ENCODE measurements at places on chromosomes 3 and 15.

GRCh38 chr3:65521032-65521431 is 517.7 kb downstream of the MAGI1 start:
- no peak for DNase-seq

DNA sequence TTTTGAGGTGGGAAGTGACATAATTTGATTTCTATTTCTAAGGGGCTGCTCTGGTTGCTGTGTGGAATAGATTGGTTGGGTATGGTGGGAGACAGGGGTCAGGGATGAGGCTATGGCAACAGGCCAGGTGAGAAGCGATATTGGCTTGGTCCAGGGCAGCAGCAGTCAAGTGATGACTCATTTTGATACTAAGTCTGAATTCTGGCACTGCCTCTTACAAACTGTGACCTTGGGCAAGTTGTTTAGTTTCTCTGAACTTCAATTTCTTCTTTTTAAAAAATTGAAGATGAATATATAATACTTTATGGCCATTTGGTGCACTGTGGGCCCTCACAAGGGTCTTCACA is 40.4 kb upstream of the CLSTN2 start:
- DNase-seq, result no peak

GRCh38 chr3:52341123-52341522 is 25.0 kb downstream of the DNAH1 start:
- no peak for DNase-seq

- no peak for DNase-seq
Observed at GRCh38 chr3:140023616-140024530, 88.9 kb downstream of the CLSTN2 start.

DNA sequence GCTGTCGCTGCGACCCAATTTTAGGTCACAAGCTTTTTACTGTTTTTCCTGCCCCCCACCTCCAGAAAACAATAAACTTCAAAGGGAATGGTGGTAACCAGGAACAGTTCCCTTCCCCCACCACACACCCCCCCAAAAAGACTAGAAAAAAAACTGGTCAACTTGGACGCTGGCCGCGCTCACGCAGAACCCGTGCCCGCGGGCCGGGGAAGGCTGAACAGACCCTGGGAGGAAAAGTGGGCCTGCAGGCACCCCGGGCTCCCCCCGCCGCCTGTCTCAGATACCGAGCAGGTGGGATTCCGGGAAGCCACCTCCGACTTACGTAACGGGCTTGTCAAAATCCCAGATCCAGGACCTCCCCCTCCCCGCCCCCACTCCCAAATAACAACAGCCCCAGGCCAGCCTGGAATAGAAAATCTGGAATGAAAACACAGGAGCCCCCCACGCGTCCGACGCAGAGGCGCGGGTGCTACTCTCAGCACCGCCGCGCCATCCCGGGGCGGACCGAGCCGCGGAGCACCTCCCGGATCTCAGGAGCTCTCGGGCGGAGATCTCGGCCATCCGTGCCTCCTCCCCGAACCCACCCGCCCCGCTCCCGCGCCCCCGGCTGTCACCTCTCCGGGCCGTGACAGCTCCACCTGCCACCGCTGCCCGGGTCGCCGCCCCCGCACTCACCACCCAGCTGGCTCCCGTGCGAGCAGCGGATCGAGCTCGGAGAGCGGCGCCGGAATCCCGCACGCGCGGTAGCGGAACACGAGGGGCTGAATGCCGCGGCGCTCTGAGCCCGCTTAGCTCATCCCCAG is 557 bp downstream of the DENND4A start:
- DNase-seq, result peak; percentile 72

- no peak for DNase-seq
Observed at GRCh38 chr15:91861223-91861622, 7.7 kb downstream of the SLCO3A1 start.

GRCh38 chr3:129622933-129623332 is 16.5 kb upstream of the PLXND1 start:
- DNase-seq, result no peak

DNA sequence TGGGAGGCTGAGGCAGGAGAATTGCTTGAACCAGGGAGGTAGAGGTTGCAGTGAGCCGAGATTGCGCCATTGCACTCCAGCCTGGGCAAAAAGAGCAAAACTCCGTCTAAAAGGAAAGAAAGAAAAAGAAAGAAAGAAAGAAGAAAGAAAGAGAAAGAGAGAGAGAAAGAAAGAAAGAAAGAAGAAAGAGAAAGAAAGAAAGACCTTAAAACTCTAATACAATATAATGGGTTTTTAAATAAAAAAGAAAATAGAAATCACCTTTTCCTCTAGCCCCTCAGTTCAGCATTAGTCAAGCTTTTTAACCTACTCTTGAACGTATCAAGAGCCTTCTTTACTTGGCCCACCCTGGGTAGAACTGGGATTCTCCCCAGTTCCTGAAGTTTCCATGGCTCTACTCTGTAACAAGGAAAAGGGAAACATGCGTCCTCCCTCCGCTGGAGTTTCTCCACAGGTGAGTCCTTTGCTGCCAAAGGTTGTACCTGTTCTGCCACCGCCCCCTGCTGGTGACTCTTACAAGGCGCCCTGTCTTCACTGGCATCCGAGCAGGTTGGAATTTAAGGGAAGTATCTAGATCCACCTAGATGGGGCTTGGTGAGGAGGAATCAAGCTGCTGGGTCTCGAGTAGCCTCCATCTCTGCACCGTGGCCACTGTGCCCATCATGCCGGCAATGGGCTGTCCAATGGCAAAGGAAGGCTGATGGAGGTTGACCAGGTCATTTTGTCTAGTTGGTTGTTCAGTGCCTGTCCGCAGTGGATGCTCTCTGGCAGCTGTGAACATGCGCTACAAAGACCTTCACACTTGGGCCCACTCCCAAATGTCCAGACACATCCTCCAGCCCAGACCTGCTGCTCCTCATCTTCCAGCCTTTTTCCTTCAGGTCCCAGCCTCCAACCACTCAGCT is 20.6 kb upstream of the EPHB3 start:
- DNase-seq, result peak; percentile 93

DNA sequence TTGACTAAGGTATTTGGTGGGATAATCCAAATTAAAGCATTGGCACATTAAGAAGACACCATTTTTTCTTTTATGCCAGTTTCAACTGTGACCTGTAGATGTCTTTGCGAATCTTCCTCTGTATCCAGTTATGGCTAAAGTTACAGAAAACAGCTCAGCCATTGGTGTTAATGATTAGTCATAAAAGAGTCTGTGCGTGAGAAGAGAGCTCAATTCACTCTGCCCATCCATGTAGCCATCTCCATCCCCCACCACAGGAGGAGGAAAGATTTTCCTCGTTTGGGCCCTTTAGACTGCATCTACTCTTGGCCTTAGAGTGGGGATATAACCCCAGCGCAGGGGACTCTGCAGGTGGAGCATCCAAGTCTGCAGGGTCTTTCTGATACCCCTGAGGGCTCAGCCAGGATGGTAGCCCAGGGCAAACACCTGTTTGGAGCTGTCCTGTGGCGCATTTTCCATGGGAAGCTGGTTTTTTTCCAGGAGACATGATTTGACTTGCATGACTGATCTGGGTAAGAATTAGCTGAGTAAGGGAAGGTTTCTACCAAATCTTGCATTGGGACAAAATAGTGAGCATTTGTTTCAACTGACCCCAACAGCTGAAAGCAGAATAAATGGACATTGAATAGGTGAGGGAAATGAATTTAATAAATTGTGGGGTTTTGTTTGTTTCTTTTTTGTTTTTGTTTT is 29.5 kb downstream of the NANOGP8 start:
- DNase-seq, result no peak

GRCh38 chr3:45861043-45861719 is 19.3 kb upstream of the LZTFL1 start:
- peak; percentile 48 for DNase-seq

GRCh38 chr3:184526088-184526433 is 35.5 kb upstream of the EPHB3 start:
- no peak for DNase-seq

DNA sequence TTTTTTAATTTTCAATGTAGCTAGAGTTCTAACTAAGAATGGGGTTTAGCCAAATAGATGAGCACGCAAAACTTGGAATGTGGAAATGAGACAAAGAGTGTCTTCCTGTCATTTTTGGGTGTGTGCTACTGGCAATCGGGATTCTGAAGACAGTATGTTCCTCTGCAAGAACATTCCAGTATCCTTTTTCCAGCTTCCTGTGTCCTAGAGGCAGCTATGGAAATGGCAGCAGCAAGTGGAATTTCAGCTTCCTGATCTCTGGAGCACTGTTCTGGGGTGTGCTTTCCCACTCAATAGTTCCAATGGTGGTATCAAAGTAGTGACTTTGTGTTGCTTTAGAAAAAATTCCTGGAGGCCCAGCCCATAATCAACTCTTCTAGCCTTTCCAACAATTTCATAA is 642.9 kb upstream of the KCNMB2 start:
- no peak for DNase-seq

DNA sequence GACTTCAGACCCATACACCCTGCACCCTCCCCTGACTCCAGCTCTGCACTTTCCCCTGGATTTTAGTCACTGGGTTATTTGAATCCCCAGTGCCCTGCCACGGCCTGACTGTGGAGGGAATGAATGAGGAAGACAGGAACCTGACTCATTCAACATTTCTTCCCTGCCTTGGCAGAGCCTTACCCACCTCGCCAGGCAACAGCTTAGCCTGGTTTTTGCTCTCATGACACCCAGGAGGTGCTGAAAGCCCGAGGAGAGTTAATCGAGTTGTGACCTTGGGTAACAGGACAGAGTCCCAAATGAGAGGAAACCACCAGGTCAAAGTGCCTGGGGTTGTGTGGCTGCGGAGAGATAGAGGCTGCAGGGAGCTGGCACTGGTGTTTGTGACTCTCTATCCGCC is 128.3 kb downstream of the SMAD6 start:
- no peak for DNase-seq

- no peak for DNase-seq
Observed at GRCh38 chr3:89180334-89180733, 72.9 kb downstream of the EPHA3 start.

- DNase-seq, result peak; percentile 97
Observed at GRCh38 chr3:161220850-161221753, at the start of gene NMD3. Gene NMD3, plus strand, starts transcription at chr3:161221311. Its CDS starts 703 bp downstream, at chr3:161222014.

GRCh38 chr3:128503751-128504532 is 10.9 kb upstream of the GATA2 start:
- DNase-seq, result no peak

GRCh38 chr3:84967767-84968581 is 9.2 kb downstream of the CADM2 start:
- DNase-seq, result no peak

DNA sequence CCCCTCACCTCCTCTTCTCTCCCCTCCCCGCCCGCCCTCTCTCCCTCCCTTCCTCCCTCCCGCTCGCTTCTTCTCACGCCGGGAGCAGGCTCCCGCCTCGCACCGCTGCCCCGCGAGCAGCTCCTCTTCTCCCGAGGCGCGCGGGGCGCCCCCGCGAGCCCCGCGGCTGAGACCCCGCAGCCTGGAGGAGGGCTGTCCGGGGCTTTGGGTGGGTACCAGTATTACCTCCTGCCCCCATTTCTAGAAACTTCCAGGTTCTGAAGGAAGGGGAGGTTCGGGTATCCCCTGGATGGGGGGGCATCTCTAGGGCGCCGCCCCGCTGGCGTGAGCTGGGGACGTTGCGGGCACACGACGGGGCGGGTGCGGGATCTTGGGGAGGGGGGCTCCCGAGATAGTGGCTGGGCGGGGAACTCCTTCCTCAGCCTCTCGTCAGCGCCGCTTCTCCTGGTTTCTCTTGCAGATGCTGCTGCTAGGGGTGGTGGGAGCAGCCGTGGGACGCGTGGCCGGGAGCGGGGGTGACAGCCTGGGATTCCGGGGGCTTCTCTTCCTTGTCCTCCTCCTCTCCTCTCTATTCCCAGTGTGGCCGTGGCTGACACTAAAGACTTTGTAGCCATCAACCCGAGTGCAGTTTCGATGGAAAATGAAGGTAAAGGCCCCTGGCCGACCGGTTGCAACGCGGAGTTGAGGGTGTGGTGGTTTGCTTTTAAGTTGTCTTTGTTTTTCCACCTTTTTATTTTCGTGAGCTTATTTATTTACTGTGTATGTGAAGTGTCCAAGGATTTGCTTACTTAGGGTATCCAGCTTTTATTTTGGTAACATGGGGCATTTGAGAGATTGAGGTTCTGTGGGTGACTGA is 474 bp downstream of the ATP2C1 start:
- DNase-seq, result peak; percentile 70

- peak; percentile 5 for DNase-seq
Observed at GRCh38 chr15:77036537-77037387, 34.1 kb downstream of the TSPAN3 start.

DNA sequence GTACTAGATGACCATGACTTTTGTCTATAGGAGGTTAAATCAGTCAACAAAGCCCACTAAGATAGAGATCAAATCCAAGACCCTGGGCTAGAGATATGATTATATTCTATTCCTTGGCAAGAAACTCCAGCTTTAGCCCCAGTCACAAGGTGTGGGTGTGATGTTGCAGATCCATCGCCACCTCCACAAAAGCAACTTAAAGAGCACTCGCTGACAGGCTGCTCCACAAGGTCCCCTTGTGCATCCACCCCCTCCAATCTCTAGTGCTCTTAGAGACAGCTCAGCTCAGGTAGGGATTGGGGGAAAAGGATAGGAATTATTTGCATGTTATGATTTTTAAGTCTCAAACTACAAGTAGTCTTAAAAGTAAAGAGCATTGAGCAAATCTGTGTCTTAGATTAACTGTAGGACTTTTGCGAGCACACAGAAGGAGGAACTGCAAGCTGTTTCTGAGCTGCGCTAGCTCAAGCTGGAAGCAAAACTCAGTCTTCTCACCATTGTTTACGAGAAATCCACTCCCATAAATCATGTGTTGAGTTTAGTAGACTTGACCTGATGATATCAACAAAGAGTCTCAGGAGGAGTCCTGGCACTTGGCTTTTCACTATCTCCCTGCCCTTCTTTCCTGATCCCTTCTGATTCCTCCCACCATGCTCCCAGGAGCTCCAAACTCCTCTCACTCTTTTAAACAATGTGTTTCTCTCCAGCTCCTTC is 177.6 kb downstream of the STAC start:
- DNase-seq, result no peak

- no peak for DNase-seq
Observed at GRCh38 chr15:90816401-90817116, 51.8 kb upstream of the FURIN start.

DNA sequence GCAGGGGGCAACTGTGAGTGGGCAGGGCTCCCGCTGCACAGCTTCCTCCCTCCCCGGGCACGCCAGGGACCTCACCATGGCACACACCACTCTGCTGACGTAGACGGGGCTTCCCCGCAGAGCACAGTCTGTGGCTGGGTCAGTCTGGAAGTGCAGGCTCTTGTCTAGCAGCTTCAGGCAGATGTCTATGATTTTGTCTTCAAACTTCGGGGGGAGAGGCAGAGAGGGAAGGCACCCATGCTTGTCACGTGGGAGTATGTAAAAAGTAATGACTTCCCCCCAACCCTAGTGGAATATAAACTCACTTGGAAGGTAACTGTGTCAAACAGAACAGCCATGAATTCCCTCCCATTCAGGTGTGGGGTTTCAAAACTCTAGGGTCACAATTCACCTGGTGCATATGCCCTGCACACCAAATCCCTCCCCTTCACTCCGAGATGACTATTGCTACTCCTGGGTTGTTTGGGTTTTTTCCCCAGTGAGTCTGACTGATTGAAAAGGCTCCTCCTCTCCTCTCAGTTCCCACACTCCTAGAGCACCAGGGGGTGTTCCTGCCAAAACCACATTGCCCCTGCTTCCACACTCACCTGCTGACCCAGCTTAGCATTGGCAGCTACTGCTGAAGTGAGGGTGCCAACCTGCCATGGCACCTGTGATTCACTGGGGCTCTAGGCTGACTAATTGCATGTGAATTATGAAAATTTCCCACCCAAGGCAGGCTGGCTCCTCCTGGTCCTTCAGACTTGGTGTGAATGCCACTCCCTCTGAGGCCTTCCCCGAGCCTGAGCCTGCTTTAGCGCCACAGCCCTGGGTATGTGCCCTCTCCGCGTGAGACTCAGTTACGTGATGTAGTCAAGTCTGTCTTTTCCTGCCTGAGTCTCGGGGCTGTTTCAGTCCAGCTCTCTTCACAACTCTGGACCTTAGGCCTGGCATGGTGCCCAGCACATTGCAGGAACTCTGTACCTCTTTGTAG is 13.0 kb downstream of the TGM5 start:
- no peak for DNase-seq
